Stimulated activated CD8-positive, alpha-beta memory T cell treated with anti-CD3 and anti-CD28 coated beads, Interleukin-7, amount 100 ng/mL, for 1 hour (primary cell): ENCODE measurements at places on chromosomes 7 and 10.

GRCh38 chr10:84088626-84089025, 50.7 kb upstream of the GHITM start:
- no peak for DNase-seq

- DNase-seq, result no peak
Observed at GRCh38 chr10:59064080-59064692, 112.3 kb upstream of the PHYHIPL start.

- no peak for DNase-seq
Observed at GRCh38 chr10:72682638-72683037, 9.3 kb upstream of the MCU start.

GRCh38 chr10:111072232-111072631, 4.6 kb upstream of the ADRA2A start:
- no peak for DNase-seq

DNA sequence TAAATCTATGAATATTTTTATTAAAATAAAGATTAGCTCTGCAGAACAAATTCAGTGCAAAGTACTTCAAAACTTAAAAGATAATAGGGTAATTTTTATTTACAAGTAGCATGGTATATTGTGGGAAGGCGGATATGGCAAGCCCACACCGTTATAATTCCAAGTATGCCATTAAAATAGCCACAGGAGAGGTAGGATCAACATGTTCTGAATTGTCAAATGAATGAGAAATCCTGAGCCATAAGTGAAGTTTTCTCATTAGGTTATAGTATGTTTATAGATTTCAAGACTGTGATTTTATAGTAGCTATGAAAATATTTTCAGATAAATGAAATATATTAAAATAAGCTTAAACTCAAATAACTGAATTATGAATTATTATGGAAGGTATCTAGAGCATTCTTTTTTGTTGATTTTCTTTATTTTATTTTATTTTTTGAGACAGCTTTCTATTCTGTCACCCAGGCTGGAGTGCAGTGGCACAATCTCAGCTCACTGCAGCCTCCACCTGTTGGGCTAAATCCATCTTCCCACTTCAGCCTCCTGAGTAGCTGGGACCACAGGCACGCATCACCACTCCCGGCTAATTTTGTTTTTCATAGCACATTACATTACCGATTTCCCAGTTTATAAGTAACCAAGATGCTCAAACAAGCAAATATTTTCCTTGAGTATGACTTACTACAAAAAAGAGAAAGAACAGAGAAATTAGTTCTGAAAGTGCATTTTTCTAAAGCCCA, 956.6 kb downstream of the GATA3 start:
- DNase-seq, result no peak

- DNase-seq, result no peak
Observed at GRCh38 chr10:64798297-64798696, 1277.1 kb downstream of the REEP3 start.

DNA sequence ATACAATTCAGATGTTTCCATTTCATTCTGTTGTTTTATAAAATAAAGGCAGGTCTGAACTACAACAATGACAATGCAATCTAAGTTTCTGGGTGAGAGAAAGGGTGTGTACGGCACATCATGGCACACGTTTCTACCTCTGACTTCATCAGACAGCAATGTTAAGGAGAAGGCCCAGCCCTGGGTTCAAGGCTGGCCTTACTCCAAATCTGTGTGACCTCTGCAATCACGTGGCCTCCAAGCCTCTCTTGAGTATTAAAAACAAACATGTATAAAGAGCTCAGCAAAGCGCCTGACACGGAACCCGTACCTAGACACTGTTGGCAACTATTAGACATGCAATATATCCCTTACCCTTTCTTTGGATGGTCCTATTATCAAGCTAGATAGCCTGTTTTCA, 114.1 kb downstream of the LARP4B start:
- no peak for DNase-seq

- DNase-seq, result peak; percentile 80
Observed at GRCh38 chr7:102433219-102434038, at the start of gene ORAI2. ORAI2 (plus strand) TSS chr7:102433575; CDS start chr7:102438957, 5,382 bp downstream.

DNA sequence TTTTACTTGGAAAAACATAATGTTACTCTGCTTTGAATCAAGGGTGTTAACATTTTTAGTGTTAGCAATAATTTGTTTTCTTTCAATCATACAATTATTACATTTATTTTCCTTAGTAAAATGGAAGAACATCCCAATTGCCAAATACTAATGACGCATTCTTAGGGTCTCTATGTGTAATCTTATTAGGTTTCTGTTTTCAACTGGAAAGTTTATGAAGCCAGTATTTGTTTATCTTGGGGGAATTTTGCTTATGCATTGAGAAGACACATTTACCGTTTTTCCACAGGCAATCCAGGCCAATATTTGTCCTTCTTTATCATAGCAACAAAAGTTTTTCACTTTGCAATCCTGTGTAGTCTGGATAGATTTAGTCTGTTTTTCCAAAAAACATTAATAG, 134.5 kb downstream of the CPED1 start:
- no peak for DNase-seq

- no peak for DNase-seq
Observed at GRCh38 chr7:66542528-66543269, 86.0 kb upstream of the KCTD7 start.

- no peak for DNase-seq
Observed at GRCh38 chr7:30247541-30248401, 36.6 kb upstream of the ZNRF2 start.

- no peak for DNase-seq
Observed at GRCh38 chr10:30151581-30152389, 92.4 kb upstream of the JCAD start.

DNA sequence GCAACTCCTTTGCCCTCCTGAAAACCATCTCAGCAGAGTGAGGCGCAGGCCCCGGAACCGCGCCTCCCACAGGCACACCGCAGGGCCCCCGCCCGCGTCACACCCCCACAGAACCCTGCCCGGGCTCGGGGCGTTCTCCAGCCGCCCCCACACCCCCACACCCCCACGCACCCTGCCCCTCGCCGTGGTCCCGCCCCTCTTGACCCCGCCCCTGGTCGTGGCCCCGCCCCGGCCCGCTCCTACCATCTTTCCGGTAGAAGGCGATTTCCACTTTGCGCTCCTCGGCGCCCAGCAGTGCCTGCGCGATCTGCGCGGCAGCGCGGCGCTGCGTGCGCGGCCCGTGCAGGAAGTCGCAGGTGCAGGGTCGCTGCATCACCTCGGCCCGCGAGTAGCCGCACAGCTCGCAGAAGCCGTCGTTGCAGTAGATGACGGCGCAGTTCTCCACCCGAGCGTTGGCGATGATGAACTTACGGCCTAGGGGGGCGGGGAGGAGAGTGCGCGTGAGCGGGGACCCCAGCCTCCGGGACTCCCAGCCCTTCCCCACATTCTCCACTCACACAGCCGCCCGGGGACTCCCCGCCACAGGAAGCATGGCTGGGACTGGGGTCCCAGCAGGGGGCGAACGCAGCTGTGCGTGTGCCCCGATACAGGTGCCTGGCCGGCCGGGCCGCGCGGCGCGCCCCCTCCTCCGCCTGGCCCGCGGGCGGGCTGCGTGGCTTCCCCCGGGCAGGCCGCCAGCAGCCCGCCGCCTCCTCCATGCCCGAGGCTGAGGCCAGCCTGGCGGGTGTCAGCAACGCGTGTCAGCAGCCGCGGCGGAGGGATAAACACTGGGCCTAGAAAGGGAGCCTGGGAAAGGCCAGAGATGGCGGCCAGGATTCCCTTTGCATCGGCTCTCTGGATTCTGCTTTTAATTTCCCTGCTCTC, 3.4 kb downstream of the KCNH2 start:
- peak; percentile 65 for DNase-seq

GRCh38 chr7:74014931-74015330, 13.0 kb upstream of the ELN start:
- DNase-seq, result no peak

GRCh38 chr10:26437637-26438461, at the start of gene APBB1IP:
APBB1IP (plus strand) TSS chr10:26438341; CDS start chr10:26492327, 53,986 bp downstream.
- no peak for DNase-seq

DNA sequence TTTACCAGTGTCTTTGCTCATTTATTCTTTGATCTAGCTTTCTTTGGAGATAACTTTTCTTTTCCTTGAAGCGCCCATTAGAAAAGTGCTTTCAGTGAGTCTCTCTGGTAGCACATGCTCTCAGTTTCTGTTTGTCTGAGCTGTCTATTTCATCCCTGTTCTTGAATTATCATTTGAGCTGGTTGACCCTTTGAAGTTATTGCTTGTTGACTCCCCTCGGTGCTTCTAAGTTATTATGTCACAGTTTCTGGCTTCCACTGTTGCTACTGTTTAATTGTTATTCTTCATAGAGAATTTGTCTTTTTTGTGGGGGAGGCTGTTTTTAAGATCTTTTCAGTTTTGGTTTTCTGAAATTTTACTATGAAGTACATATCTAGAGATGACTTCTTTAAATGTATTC, 11.4 kb upstream of the PRF1 start:
- DNase-seq, result no peak

DNA sequence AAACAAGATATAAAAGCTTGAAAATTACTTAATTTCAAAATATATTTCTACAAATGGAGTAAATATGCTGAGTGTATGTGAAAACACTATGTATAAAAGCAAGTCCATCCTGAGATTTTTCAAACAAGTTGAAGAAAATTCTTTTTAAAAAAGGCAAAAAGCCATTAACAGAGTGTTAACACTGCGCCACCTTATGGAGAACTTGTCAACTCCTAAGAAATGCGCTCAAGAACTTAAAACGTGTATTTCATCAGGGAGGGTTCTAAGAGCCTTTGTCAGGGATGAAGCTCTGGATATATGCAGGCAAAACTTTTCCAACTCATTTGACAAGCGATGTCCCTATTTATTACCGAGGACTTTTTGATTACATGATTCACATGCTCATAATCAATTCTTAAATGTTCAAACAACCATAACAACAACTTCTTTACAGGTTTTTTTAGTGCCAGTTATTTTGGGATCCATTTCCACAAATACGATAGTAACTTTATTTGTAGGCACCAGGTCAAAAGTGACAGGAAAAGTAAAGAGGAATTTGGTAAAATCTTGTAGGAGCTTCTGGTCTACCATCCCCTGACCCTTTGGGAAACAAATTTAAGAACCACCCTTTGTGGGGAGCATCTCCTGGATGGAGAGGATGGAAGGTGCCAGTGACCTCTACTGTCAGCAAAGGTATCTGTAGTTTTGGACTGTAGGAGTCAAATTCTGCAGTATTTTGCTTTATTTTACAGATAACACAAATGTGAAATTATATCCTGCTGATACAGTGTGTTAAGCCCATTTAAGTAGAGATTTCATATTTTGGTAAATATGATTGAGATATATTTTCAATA, 23.2 kb downstream of the CALCR start:
- no peak for DNase-seq

DNA sequence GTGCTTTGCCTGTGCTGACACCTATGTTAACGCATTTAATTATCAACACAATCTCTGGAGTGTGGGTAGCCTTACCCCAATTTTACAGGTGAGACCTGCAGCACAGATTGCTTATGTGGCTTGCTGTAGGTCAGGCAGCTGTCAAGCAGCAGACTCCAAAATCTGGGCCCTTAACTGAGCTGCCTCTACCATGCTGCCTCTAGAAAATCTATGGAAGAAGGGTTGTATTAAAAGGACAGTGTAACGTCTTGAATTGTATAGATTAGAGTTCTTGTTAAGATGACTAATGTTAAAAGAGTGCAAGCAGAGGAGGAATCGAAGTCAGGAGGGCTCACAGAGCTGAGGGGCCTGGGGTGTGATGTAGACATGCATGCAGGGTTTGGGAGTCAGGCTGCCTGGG, 1.2 kb upstream of the PON3 start:
- DNase-seq, result no peak

- no peak for DNase-seq
Observed at GRCh38 chr7:96187735-96188134, 134.2 kb downstream of the SLC25A13 start.

DNA sequence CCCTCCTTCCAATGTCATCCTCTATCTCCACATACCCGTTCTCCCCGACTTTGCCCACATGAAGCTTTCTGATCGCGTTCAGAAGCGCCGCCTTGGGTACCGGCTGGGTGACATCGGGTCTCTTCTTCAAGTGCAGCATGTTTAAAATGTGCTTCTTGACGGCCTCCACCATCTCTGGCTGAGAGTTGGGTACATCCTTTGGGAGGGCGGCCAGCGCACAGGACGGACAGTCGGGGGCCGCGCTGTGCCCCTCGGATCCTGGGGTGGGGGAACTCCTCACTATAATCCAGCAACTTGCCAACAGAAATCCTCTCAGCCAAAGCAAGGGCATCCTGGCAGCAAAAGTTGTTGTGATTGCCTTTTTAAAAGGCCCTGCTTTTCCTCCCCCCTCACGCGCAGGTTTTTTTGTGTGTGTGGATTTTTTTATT, 2.8 kb downstream of the INHBA start:
- no peak for DNase-seq

- no peak for DNase-seq
Observed at GRCh38 chr10:31081937-31082840, 50.5 kb upstream of the ZNF438 start.

DNA sequence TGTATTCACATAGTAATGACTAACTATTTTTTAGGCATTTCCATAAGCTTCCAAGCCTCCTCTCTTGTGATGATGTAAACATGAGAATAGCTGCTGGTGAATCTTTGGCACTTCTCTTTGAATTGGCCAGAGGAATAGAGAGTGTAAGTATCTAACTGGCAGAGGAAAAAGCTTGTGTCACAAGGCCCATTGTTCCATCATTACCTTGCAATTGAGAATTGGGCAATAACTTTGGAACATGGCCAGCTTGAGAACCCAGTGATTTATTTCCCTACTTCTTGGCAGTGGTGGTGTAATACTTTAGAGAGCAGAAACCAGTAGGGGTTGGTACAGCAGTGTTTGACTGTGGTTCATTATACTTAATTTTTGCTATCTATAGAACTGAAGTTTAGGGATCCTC, 12.0 kb downstream of the IFRD1 start:
- DNase-seq, result no peak

- DNase-seq, result no peak
Observed at GRCh38 chr10:77800738-77801266, 125.8 kb downstream of the DLG5 start.

DNA sequence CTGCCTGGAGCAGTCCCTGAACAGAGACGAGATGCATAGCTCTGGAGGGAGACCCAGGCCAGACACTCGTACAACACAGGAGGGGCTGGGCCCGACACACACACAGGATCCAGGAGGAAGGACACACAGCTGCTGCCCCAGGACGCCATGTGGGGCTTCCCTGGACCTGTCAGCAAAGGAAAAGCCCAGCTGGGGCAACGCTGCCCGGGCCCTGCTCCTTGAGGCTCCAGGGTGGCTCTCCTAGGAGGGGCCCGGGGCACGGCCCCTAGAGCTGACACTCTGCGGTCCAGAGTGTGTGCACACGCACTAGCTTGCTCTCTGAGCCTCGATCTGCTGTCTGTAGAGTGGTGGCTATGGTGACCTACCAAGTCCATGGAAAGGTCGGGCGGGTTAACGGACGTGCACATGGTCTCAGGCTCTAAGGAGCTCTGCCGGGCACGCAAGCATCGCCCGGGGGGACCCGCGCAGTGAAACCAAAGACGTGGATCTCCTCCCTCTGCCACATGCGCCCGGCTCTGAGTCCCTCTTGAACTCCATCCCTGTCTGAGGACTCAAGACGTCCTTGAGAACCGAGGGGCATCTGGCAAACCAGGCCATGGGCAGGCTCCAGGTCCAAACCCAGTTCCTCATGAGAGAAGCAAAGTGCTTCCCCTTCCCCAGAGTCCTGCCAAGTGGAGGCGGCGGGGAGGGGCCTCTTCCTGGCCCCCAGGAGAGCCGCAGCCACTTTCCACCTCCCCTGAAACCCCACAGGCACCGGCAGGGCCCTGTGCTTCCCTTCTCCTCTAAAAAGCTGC, 279.0 kb downstream of the ELFN1 start:
- no peak for DNase-seq

- DNase-seq, result no peak
Observed at GRCh38 chr10:60717852-60718251, 60.4 kb upstream of the CDK1 start.
